ENCODE measurements at places on chromosomes 6 and 20. TPM values are rescaled to one million over a fixed set of nuclear protein-coding genes. Genes with fewer than 3 reads are reported as not detected.

Gene AURKA
- 1.7 TPM for total RNA-seq

GRCh38 chr6:38161754-38162492, 342.4 kb downstream of the ZFAND3 start:
- DNase-seq: no peak

DNA sequence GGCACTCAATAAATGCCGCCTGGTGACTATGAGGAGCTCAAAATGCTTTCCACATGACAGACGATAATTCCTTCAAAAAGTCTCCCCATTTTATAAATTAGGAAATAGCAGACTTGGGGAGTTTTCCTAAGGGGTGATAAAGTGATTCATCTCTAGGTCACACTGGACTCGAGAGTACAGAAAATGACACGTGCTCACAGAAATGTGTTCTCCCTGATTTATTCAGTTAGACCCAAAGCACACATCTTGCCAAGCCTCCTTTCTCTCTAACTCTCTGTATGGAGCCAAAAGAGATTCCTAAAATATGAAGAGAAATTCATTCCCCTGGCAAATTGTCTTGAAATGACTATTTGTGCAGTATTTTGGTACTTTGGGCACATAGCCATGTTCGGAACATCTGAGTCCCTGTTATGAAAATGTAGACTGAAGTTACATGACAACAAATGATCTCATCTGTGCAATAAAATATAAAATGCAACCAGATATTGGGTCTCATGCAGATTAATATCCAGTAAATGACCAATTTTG, 381.1 kb downstream of the TFAP2B start:
- no peak for DNase-seq

DNA sequence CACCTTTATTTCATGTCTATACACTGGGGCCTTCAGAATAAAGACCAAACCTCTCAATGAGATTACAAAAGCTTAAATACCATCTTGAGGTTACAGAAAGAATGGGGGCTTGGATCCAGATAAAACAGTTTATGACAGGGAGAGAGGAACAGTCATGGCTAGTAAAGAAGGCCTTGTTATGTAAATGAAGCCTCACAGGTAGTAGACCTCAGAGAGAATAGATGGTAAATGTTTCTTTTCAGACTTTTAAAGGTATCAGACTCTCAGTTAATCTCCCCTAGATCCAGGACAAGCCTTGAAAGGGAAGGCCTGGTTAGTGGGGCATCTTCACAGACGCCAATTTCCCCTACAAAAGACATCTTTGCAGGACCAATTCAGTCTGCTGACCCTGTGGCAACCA, 1325.6 kb downstream of the HACE1 start:
- DNase-seq: no peak

DNA sequence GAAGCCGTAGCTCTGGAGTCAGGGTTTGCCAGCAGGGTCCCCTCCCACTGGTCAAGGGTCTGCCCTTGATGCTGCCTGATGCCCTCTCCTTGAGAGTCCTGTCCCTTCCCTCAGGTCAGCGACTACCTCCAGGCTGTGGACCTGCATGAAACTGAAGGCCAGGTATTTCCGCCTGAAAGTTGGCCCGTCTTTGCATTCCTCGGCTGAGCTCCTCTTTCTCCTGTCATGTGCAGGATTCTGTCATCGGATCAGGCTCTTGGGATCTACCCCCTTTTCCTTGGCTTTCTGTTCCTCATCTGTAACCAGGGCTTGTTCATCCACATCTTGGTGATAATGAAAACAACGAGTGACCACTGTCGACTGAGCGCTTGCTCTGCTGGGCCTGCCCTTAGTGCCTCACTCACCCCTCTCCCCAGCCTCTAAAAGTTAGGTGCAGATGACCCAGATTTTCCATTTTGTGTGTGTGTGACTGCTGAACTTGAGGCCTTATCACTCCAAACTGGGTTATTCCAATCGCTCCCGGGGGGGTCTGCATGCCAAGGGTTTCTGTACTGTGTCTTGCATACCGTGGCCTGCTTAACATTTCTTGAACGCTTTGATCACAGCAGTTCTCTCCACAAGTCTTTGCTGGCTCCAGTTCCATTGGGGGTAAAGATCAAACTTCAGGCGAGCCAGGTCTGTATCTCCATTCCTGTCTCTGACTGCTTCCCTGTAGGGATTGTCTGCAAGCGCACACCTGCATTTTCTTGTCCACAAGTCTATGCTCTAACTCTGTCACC, 81.6 kb downstream of the DTD1 start:
- no peak for DNase-seq

Gene CARMIL1
- 7.7 TPM for total RNA-seq

Gene GCNT2
- 8.3 TPM for total RNA-seq

GRCh38 chr6:157087974-157088373, 235.3 kb downstream of the TMEM242 start:
- DNase-seq: no peak

- DNase-seq: no peak
Measured at GRCh38 chr6:150720774-150721233, 121.1 kb downstream of the PLEKHG1 start.

- no peak for DNase-seq
Measured at GRCh38 chr20:4025125-4025524, 9.8 kb upstream of the RNF24 start.

Gene TCF21
- total RNA-seq: 0.37 TPM

DNA sequence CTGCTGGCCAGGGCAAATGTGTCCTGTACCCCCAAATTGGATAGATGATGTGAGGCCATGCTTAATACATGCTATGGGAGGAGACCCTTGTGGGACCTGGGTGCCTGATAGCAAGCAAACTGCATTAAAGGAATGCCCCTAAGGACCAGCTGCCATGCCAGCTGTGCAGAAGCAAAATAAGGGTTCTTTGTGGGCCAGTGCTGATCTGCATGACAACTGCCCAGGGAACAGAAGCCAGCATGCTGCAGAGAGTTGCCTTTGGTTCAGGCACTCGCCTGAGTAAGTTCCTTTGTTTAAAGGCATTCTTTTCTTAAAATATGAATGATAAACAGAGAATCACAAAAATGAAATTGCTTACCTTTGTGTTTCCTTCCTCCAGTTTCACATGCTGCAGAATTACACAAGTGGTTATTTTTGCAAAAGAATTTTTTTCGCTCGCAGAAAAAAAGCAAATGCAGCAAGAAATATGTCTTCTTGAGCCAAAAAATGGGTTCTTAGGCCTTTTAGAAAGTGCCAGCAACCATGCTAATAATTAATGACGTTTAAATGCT, 6.9 kb upstream of the SYNDIG1 start:
- no peak for DNase-seq

DNA sequence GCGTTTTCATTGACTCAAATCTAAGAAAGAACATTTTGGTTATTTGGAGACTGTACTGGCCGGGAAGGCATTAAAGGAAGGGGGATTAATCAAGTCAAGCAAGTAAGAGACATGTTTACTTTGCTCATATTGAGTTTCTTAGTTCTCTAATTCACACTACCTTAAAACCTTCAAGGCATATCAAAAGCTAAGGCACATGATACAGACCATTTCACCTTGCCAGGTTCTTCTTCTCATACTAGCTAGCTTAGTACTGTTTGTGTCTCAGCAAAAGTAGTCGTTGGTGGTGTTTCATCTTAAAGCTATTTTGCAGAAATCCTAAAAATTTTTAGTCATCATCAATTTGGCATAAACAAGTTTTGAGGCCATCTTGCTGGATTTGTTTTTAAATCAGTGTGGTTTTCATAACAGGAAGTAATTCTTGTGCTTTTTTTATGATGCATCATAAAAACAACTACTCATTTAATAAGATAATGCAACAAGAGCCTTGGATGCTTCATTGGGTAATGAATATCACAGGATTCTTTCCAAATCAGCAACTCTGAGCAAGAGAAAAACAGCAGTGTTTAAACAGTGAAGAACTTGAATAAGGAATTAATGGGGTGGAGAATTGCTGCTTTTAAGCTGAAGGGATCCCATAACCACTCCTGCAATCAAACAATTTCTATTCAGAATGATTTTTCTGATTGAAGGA, 425.3 kb downstream of the EPM2A start:
- DNase-seq: no peak

GRCh38 chr20:49785149-49785851, 27.3 kb upstream of the SLC9A8 start:
- DNase-seq: no peak

Gene BFSP1
- 0.81 TPM for total RNA-seq

- DNase-seq: no peak
Measured at GRCh38 chr6:139702706-139703105, 328.3 kb upstream of the CITED2 start.

Gene PLCB4
- 1.0 TPM for total RNA-seq

Gene PRSS35
- 0.46 TPM for total RNA-seq

GRCh38 chr6:119201480-119201879, 123.0 kb upstream of the FAM184A start:
- no peak for DNase-seq
